Common myeloid progenitor, CD34-positive (primary cell): ENCODE measurements at places on chromosomes 12 and 14.

- no peak for DNase-seq
Measured at GRCh38 chr14:46057799-46058198, 593.8 kb downstream of the RPL10L start.

- DNase-seq, result peak; percentile 17
Measured at GRCh38 chr12:79056775-79057174, 192.2 kb downstream of the SYT1 start.

DNA sequence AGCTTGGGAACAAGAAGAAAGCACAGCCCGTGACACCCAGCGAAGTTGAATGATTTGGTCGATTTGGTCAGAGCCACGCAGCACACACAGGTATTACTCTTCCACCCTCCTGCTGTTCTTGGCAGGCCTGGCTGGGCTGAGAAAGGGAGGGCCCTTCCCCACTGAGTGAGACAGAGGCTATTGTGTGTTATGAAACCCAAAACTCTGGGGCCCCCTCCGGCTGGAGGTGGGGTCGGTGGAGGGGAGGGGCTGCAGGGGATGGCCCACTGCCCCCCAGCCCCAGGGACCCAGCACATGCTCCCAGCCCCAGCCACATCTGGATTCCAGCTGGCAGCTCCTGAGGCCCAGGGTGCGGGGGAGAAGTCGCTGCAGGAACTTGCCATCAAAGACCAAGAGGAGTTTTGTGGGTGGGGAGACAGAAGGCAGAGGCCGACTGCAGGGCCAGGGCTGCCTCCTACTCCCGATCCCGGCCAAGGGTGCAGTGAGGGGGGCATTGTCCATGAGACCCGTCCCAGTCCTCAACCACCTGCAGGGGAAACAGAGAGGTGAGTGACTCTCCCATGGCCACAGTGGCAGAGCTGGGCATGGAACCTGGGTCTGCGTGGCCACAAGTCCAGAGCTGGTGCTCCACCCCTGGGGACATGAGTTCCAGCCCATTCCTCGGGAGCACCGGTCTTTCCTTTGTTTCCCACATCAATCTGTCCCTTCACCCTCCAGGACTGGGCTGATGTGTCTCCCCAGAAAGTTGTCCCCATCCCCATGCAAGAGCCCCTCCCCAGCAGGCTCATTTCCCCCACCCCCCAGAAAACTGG, 8.7 kb downstream of the TMEM119 start:
- DNase-seq, result no peak

GRCh38 chr12:96710127-96710745, 196.8 kb upstream of the NEDD1 start:
- DNase-seq, result no peak

- DNase-seq, result no peak
Measured at GRCh38 chr12:100248886-100249285, 18.0 kb downstream of the DEPDC4 start.

- peak; percentile 52 for DNase-seq
Measured at GRCh38 chr14:103846543-103847450, 578 bp downstream of the PPP1R13B start.
